ENCODE measurements at places on chromosomes 3 and 15.
A peak's percentile ranks its signal among the peaks of the same experiment; 100 is the strongest.

- no peak for DNase-seq
Measured at GRCh38 chr3:64098670-64099069, 75.4 kb upstream of the PSMD6 start.

- DNase-seq = no peak
Measured at GRCh38 chr3:197593046-197593380, 37.2 kb upstream of the BDH1 start.

DNA sequence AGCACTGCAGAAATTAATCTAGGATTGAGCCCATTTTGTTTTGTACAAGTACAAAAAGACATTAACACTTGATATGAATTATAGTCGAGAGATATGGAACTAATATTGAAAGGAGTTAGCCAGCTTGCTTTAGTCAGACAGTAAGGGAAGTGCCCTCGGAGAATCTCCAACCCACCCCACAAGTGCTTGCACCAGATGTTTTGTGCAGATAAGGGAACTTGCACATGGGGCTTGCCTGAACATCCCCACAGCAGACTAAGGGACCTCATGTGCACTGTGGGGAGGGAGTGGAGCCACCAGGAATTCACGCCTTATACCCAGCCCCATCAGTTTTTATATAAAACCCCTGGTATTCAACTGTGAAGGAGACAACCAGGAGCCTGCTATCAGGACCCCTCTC is 122.3 kb downstream of the EFHB start:
- no peak for DNase-seq

DNA sequence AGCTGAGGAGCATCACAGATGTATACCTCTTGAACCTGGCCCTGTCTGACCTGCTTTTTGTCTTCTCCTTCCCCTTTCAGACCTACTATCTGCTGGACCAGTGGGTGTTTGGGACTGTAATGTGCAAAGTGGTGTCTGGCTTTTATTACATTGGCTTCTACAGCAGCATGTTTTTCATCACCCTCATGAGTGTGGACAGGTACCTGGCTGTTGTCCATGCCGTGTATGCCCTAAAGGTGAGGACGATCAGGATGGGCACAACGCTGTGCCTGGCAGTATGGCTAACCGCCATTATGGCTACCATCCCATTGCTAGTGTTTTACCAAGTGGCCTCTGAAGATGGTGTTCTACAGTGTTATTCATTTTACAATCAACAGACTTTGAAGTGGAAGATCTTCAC is 3.0 kb downstream of the CCR8 start:
- no peak for DNase-seq

DNA sequence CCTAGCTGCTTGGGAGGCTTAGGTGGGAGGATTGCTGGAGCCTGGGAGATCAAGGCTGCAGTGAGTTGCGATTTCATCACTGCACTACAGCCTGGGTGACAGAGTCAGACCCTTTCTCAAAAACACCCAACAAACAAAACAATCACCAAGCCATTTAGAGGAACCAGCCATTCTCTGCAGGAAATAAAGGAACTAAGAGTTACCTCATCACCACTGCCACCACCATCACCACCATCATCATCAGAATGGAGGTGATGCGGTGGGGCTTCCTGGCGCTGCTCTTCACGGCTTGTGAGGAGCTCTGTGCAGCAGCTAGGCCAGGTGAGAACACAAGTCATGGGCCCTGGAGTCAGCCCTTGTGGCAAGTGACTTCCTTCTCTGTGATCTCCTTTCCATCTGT is 37.7 kb upstream of the KLHL25 start:
- no peak for DNase-seq

- DNase-seq = no peak
Measured at GRCh38 chr3:9088441-9089353, 125.4 kb upstream of the RAD18 start.

GRCh38 chr15:33908406-33908805 is 59.9 kb upstream of the CHRM5 start:
- DNase-seq = no peak

DNA sequence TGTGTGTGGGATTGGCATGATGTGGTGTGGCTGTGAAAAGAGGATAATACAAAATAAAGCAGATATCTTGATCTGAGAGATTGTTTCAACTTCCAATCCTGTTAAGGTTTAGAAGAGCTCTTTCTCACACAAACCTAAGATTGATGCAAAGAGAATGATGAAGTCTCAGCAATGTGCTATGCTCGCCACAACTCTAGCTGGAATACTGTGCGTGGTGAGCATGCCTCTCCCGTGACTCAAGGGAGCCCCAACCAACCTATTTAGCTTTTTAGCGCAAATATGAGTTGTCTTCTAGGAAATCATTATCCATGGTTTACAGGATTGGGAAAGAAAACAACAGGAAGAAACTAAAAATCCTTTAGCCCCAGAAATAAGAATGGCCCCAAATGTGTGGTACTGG is 28.5 kb downstream of the BTLA start:
- no peak for DNase-seq

DNA sequence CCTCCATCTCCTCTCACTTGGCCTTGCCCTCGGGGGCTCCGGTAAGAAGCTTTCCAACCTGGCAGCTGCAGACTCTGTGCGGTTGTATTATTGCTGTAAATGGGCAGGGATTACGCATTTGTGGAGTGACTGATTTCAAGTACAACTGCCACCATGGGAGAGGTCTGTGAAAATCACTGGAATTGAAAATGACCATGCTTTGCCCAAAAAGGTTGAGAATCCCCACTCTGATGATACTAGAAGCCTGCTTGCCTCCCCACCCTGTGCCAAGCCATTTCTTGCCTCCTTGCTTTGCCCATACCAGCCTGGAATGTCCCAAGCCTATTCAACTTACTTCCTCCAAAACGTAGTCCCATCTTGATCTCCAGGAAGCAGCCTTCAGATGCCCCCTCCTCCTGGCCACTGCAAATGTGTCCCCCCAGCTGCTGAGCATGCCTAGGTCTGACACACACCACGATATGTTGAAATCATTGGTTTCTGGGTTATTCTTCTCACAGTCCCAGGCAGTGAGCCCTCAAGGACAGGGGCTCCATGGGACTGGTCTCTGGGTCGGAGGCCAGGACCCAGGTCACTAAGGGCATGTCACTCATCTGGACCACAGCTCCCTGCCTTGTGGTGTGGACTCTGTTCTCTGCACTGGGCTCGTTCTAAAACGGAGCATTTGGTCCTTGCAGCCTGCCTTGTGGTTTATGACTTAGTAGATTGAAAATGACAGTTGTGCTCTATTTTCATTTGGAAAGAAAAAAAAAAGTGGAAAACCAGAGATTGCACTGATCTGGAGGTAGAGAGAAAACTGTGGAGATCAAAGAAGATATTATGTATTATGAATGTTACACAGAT is 42.9 kb downstream of the SMAD3 start:
- no peak for DNase-seq

DNA sequence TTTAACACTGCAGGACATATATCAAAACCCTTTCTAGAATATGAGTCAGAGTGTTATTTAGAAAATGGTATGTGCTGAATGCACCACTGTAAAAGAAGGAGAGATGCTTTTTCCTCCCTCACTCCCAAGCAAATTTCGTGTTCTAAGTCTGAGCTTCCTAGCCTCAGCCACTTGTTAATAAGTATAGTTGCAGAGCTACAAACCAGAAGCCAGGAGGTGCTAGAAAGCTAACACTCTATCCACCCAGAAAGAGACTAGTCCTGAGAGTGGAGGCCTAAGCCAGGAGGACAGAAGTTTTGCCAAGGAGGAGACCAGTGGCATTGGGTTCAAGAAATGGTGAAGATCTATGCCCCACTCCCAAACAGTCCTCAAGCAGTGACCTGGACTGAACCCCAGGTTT is 40.5 kb upstream of the GYG1 start:
- no peak for DNase-seq

DNA sequence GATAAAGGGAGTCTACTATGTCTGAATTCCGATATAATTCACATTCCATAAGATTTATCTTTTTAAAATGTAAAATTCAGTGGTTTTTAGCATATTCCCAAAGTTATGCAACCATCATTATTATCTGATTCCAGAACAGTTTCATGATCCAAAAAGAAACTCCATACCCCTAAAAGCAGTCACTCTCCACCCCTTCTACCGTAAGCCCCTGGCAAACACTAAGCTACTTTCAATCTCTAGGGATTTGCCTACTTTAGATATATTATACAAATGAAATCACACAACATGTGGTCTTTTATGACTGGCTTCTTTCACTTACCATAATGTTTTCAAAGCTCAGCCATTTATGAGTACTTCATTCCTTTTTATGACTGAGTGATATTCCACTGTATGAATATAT is 65.6 kb downstream of the TMEM212 start:
- no peak for DNase-seq

DNA sequence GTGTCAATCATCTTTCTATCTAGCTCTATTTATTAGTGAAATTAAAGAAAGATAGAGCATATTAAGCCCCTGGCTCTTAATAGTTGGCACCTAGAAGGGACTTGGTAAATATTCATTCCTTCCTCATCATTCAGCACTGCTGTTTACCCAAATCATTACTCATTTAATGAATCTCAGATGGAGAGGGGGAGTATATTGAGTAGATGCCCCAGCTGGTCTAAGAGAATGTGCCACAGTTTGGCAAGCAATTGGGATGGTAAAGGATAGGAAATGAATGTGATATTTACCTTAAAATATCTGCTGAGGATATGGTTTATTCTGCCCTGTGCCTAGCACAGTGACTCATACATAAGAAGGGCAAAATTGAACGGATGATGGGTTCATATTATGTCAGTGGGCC is 6.0 kb downstream of the IL1RAP start:
- no peak for DNase-seq

GRCh38 chr15:98713585-98714001 is 65.3 kb downstream of the IGF1R start:
- no peak for DNase-seq

DNA sequence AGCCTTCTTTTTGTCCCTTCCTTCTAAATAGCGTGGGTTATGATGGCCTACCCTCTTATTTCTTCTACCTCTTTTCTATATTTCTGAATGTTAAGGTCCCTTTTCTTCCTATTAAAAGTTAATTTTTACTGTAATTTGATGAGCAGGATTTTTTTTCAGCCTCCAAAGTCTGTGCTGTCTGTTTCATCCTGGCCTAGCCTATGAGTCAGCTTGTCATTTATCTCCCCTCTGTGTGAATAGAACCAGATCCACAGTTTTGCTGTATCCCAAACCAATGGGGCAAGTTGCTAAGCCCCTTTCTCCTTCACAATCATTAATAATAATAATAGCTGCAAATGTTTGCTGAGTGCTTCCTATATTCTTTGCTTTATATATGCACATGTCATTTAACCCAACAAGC is 18.1 kb upstream of the C3orf38 start:
- DNase-seq = no peak

DNA sequence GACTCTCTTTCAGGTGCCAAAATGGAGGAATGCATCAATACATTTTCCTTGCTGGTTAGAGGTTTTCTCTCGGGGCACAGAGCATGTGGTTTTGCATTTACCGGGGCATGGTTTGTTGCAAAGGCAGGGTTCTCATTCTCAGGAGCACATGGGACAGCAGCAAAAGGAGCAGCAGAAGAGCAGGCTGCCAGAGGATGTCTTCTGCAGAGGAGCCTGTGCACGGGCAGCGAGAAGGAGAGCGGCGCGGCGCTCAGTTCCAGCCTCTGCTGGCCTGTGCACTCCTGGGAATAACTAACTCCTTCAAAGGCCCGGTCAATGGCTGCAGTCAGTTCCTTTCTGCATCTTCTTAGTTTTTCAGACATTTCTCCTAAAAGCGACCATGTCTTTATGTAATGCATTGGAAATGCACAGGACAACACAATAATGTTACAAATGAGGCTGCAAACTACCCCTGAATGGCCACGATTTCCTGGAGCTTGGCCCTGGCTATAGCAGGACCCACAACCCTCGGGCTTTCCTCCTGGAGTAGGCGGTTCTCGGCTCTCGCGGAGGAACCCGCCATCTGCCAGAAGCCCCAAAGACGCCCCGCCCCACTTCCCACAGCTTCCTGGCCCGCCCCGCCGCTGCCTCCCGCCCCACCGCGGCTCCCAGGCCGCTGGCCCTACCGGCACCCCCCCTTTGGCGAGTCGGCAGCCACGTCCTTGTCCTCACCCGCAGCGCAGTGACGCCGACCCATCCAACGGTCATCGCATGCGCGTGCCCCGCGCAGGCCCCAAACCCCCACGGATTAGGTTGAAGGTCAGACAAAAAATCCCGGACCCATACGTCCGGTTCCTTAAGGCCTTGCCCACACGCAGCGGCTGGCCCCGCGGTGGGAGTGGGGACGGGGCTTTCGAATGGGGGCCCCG is at the start of gene C3orf62:
Gene C3orf62, minus strand, starts transcription at position 758 of the 908 bp plus-strand sequence. Its CDS starts 360 bp downstream, at position 398.
- DNase-seq = peak; percentile 86

GRCh38 chr15:79923079-79923514 is 26.3 kb upstream of the MTHFS start:
- DNase-seq = peak; percentile 50

DNA sequence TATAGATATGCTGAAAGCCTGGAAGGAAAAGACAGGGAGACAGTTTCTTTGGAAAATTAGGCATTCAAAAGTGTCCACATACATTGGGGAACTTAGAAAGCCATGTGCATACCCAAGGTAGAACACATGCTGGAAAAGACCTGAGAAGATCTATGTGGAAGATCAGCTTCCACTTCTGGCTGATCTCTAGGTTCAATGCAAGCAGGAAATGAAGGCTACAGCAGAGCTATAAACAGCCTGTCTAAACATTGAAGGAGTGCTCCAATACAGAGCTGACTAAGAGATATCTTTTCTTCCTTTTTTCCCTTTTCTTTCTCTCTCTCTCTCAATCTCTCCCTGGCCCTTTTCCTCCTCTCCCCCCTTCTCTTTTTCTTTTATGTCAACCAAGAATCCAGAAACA is 73.6 kb upstream of the TCF12 start:
- no peak for DNase-seq

- DNase-seq = no peak
Measured at GRCh38 chr15:45386420-45386819, 8.1 kb upstream of the GATM start.

DNA sequence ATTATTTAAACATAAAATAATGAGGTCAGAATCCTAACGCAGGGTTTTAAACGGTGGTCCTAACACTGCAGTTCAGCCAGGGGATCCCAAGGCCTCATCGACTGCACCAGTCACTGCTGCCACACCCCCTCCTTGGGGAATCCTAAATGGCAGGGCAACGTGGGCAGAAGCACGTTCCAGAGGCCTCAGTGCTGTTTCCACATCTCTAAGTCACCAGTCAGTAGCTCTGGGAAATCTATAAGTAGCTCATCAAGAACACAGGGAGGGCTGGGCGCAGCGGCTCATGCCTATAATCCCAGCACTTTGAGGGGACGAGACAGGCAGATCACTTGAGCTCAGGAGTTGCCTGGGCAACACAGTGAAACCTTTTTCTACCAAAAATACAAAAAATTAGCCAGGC is 47.5 kb downstream of the PRTG start:
- DNase-seq = no peak

DNA sequence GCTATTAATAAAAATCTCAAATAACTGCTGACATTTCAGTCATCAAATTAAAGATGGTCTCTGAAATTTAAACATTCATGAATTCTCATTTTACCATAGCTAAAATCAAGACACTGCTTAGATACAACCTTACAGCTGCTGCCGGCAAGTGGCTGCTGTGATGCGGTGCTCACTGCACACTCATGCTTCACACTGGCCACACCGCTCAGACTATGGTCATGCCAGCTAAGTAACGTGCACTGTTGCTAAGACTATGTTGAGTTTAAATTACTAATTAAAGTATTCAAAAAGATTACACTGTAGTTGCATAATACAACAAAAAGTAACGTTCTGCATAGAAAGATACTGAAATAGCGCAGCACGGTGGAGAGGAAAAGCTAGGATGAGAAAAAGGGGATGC is 12.1 kb downstream of the ATP13A3 start:
- DNase-seq = no peak

- DNase-seq = no peak
Measured at GRCh38 chr15:80251428-80252120, 439 bp downstream of the CTXND1 start.

Measured in stimulated activated CD4-positive, alpha-beta T cell treated with anti-CD3 and anti-CD28 coated beads, TNF-alpha, amount 100 ng/mL, for 24 hours (primary cell).